ENCODE measurements at places on chromosomes 7 and 10. TPM values are rescaled to one million over a fixed set of nuclear protein-coding genes. Genes with fewer than 3 reads are reported as not detected.

The ABCA13 gene
- 0.11 TPM for total RNA-seq

The MRPL43 gene
- 71.0 TPM for total RNA-seq

The SEMA3E gene
- 0.61 TPM for total RNA-seq

GRCh38 chr7:148975896-148976295 is 52.4 kb downstream of the PDIA4 start:
- H3K27me3 ChIP-seq = no peaks in the 10 kb centered on the region
- H3K36me3 ChIP-seq = no peaks in the 10 kb centered on the region

- no peaks in the 10 kb centered on the region for H3K27me3 ChIP-seq
- H3K27ac ChIP-seq = no peak overlapping the region
- no peaks in the 10 kb centered on the region for H3K4me1 ChIP-seq
These were observed 237.9 kb downstream of the MGMT start for GRCh38 chr10:129704786-129705525.

- H3K27me3 ChIP-seq = peaks cover 35% of the 10 kb centered on the region
- no peak overlapping the region for H3K27ac ChIP-seq
- H3K4me1 ChIP-seq = peaks cover 4% of the 10 kb centered on the region
- DNase-seq = no peak
- peak overlapping the region; percentile 85 for H3K4me3 ChIP-seq
- peaks cover 83% of the 10 kb centered on the region for H3K36me3 ChIP-seq
These were observed 459 bp upstream of the FEZF1 start for GRCh38 chr7:122304996-122305421.

- H3K4me3 ChIP-seq = no peak overlapping the region
- H3K27me3 ChIP-seq = no peaks in the 10 kb centered on the region
- no peak overlapping the region for H3K27ac ChIP-seq
These were observed 16.8 kb downstream of the SVOPL start for GRCh38 chr7:138684340-138684739.

- DNase-seq = no peak
- peaks cover 4% of the 10 kb centered on the region for H3K36me3 ChIP-seq
- no peak overlapping the region for H3K4me3 ChIP-seq
- H3K4me1 ChIP-seq = no peaks in the 10 kb centered on the region
These were observed 28.3 kb upstream of the RALA start for GRCh38 chr7:39594988-39595620.

All from H9 (cell line).